ENCODE measurements at places on chromosomes 13 and 19.

- DNase-seq: no peak
These were observed 8.0 kb downstream of the C19orf81 start for GRCh38 chr19:50657222-50657669.

DNA sequence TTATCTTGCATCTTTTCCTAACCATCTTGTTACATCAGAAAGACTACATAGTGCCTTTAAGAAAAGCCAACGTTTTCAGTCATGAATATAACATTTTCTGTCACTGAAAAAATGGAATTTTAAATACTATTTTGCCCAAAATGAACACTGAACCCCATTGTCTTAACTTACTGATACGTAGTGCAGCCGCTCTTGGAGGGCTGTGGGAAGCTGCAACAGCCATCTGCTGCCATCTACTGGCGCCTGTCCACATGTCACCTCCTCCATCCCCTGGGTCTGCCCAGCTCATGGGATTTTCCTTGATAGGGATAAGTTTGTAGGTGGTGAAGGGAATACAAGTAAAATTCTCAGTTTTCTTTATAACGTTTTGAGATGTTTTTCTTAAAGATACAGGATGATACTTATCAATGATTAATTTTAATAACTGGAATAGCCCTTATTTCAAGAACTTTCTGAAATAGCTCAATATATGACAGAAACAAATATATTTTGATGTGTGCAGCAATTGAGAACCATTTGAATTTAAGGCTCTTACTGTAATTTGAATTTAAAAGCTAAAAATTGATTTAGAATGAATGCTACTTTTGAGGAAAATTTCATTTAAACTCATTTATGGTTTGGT, 73.7 kb downstream of the GGACT start:
- DNase-seq: peak; percentile 52

- peak; percentile 65 for DNase-seq
These were observed 40.3 kb downstream of the DEDD2 start for GRCh38 chr19:42176990-42177685.

- DNase-seq: no peak
These were observed 11.8 kb downstream of the SLC25A30 start for GRCh38 chr13:45406421-45406820.

GRCh38 chr13:23567906-23568460, 2.2 kb upstream of the TNFRSF19 start:
- no peak for DNase-seq

- no peak for DNase-seq
These were observed 184.3 kb upstream of the TSC22D1 start for GRCh38 chr13:44760434-44760833.

Measured in NCI-H1436 treated with DMSO at 0.1 percent for 48 hours (cell line).